Stimulated activated CD8-positive, alpha-beta memory T cell treated with anti-CD3 and anti-CD28 coated beads, Interleukin-4, amount 100 ng/mL, for 4 hours (primary cell): ENCODE measurements at places on chromosomes 2 and 18.

DNA sequence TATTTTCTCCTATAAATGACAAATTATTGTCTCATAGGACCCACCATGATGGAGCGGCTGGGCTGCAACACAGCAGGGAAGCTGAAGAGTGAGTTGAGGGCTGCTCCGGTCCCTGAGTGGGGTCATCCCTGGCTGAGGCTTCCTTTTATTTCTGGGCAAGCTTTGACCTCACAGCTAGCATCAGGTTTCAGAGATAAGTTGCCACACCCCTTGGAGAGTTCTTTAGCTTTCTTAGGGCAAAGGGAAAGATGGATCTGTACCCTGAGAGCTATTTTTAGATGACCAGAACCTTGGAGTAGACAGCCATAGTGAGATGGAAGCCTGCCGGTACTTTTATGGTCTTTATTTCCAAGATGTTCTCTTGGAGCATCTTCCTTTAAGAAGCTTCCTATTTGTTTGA, 11.5 kb downstream of the MYL1 start:
- no peak for DNase-seq

GRCh38 chr2:75200140-75201096, 1.1 kb upstream of the TACR1 start:
- no peak for DNase-seq

DNA sequence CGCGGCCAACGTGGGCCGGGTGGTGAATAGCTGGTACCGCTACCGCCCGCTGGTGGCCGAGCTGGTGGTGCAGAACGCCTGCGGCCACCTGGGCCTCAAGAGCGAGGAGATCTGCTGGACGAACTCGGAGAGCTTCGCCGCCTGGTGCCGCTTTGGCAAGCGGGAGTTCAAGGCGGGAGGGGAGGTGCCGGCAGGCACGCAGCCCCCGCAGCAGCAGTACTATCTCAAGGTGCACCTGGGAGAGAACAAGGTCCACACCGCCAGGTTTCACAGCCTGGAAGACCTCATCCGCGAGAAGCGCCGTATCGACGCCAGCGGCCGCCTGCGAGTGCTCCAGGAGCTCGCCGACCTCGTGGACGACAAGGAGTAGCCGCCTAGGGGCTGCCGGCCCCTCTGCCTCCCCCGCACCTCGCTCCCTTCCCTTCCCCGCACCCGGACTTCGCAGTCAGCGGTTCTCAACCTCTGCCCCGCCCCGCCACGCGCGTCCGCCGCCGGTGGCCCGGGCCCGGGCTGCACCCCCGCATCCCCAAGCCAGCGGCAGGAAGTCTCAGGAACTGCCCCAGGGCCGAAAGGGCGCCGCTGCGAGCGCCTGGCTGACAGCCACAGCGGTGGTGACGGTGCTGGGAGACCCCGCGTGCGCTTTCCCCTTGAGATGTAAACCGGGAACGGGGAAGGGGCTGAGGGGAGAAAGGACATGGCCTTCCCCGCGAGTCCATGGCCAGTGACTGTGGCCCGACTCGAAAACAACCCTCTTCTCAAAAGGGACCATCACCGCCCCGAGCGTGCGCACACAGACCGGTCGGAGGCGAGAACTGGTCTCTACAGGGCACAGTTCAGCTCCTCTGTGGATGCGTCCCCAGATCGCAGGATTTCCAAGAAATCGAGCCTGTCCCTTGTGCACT, 2.2 kb downstream of the LRATD1 start:
- no peak for DNase-seq

- no peak for DNase-seq
Measured at GRCh38 chr2:52959801-52960200, 807.8 kb upstream of the CHAC2 start.

DNA sequence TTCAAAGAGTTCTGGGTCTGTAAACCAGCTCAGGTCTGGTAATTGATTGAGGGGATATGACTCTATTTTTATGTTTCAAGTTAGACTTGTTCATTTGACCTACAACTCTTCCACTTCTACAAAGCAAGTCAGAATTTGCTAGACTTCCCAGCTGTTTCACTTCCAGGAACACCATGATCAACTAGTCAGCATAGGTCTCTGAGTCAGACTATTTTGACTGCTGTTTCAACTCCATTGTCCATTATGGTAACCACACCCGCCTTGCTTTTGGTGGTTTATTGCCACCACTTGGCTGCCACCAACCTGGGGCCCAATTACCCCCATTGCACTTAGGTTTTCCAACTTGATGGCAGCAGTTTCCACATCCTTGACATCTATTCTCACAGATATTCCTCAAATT, 116.6 kb downstream of the LAMA3 start:
- no peak for DNase-seq

GRCh38 chr2:231160701-231161100, 35.9 kb upstream of the HTR2B start:
- no peak for DNase-seq

DNA sequence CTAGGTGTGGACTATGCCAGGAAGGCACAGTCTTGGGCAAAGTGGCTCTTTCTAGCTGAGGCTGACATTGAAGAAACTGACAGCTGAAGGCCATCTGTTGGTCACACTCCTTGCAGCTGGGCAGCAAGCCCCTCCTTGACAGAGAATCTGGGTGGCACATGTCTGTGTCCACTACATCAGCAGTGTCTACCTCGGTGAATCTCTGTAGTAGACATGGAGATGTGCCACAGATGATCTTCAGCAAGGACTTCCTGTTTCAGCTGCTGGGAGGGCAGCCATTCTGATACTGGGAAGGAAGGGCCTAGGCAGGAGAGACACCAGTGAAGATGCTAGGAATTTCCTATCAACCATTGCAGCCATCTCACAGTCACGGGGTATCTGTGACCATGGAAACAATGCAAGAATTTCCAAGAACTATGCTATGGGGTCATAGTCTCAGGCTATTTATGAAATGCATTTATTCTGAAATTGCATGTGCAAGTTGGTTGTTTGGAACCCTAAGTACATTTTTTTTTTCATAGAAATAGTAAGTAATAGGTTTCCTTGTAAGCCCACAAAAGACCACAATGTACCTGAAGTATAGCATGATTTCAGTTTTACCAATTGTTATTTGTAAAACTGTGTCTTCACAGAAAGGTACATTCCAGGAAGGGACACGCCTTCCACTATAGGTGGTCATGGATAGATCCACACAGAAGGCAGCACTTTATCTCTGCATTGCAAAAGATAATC, 63.8 kb upstream of the DARS1 start:
- no peak for DNase-seq

DNA sequence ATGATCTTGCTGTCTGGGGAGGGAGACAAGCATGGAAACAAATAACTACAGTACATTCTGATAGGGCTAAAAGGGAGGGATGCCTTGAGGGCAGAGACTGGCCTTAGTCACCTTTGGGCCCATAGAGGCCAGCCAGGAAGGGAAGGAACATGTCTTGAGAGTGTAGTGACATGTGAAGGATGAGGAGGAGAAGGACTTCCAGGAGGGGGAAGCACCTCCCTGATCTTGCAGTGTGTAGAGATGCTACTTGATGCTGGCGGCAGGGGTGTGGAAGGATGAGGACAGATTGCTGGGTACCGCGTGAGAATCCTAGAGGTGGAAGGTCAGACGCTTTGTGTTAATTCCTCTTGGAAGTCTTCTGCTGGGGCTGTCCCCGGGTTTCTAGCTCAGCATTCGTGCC, 13.1 kb downstream of the TET3 start:
- no peak for DNase-seq

GRCh38 chr2:218354045-218354444, 2.6 kb upstream of the CATIP start:
- DNase-seq = no peak

- no peak for DNase-seq
Measured at GRCh38 chr2:62034715-62035114, 129.2 kb downstream of the COMMD1 start.

- DNase-seq = no peak
Measured at GRCh38 chr18:4593459-4593858, 138.4 kb upstream of the DLGAP1 start.

DNA sequence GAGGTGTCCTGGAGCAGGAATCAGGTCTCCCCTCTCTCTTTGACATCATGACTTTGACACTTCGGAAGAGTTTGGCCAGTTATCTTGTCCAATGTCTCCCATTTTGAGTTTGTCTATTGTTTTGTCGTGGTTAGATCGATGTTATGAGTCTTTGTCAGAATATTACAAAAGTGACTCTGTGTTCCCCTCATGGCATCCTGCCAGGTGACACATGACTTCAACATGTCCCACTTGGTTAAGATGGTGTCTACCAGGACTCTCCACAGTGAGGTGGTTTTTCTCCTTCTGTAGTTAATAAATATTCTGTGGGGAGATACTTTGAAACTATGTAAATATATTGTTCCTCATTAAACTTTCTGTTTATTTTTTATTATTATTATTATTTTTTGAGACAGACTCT, 76.6 kb upstream of the BZW1 start:
- no peak for DNase-seq
